NCI-H526 treated with DMSO at 0.1 percent for 48 hours (cell line): ENCODE measurements at places on chromosomes 5 and 9.

DNA sequence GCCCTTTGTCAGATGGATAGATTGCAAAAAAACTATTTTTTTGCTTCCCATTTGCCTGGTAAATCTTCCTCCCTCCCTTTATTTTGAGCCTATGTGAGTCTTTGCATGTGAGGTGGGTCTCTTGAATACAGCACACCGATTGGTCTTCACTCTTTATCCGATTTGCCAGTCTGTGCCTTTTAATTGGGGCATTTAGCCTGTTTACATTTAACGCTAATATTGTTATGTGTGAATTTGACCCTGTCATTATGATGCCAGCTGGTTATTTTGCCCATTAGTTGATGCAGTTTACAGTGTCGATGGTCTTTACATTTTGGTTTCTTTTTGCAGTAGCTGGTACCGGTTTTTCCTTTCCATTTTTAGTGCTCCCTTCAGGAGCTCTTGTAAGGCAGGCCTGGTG is 13.0 kb upstream of the DEPDC1B start:
- no peak for DNase-seq

DNA sequence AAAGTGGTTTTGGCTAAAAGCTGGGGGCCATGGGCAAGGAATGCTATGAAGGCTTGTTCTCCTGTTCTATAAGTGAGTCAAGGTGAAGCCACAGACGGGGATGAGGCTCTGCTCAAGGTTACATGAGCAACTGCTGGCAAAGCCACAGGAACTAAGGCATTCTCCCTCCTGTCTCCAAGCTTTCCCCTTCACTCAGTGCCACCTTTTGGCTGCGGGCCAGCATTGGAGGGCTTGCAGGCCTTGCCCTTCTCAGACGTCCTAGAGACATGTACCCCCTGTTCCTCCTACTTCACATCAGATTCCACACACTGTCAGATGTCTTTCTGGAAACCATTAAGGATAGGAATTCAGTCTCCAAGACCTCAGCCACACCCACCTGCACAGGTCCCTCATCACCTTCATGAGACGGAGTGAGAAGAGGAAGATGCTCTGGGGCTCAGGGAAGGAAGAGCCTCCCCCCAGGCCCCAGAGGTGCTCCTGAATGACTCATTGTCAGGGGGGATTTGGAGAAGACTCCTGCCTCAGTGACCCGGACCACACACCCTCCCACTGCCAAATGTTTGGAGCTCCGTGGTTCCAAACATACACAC is 20.5 kb upstream of the MEIKIN start:
- DNase-seq: no peak

GRCh38 chr9:113648586-113648985 is 185.1 kb downstream of the RGS3 start:
- no peak for DNase-seq

DNA sequence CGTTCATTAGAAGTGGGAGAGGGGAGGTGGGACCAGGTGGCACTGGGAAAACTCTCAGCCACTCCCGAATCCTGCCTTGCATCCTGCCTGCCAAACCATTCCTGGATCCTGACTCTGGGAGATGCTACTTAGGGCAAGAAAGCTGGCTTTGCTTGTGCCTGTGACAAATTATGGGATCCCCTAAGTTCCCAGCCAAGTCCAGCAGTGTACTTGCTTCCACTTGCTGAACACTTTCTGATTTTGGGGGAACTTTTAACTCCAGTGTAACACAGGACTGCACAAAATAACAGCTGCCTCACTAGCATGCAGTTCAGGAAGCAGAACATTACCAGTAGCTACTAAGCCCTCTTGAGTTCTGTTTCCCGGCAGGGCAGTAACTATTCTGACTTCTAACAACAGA is 12.5 kb upstream of the NKX2-5 start:
- DNase-seq: no peak

DNA sequence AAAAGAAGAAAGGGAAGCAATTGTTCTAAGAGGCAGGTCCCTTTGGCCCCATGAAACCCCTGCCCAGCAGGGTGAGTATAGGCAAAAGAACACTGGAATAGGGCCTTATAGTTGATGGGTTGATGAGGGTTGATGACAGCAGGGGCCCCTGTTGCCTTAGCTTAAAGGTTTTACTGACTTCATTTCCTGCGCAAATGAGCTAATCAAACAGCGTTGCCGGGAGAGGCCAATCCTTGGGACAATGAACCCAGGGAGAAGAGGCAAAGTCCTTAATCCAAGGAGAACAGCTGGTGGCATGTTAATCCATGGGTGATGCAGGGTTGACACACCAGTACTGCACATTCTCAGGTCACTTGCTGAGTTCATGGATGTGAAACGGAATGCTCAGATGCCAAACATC is 22.0 kb upstream of the EPB41L4B start:
- no peak for DNase-seq

DNA sequence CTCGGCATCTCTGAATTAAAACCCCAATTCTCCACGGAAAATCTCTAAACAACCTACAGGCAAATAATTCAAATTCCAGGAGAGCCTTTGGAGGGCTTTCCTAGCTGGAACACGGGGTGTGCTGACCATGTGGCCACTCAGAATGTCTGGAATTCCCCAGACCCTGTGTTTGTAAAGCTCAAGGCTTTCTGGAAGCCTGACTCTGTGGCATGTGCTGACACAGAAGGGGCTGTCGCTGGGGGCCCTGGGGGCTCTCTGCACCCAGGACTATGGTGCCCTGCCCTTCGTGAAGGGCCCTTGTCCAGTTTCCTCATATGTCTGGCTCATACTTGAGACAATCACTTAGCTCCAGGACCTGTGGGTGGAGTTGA is 29.0 kb upstream of the BOD1 start:
- DNase-seq: no peak

- no peak for DNase-seq
These were observed 13.1 kb downstream of the PALM2AKAP2 start for GRCh38 chr9:109792951-109793546.

GRCh38 chr5:115857057-115857479 is 15.3 kb downstream of the AP3S1 start:
- DNase-seq: no peak

GRCh38 chr5:124395287-124395686 is 351.2 kb downstream of the ZNF608 start:
- no peak for DNase-seq

GRCh38 chr5:172736508-172737135 is 34.4 kb downstream of the DUSP1 start:
- DNase-seq: no peak

- no peak for DNase-seq
These were observed 31.6 kb upstream of the RFK start for GRCh38 chr9:76425677-76426453.

GRCh38 chr5:127418367-127418766 is 99.1 kb upstream of the PRRC1 start:
- DNase-seq: no peak

DNA sequence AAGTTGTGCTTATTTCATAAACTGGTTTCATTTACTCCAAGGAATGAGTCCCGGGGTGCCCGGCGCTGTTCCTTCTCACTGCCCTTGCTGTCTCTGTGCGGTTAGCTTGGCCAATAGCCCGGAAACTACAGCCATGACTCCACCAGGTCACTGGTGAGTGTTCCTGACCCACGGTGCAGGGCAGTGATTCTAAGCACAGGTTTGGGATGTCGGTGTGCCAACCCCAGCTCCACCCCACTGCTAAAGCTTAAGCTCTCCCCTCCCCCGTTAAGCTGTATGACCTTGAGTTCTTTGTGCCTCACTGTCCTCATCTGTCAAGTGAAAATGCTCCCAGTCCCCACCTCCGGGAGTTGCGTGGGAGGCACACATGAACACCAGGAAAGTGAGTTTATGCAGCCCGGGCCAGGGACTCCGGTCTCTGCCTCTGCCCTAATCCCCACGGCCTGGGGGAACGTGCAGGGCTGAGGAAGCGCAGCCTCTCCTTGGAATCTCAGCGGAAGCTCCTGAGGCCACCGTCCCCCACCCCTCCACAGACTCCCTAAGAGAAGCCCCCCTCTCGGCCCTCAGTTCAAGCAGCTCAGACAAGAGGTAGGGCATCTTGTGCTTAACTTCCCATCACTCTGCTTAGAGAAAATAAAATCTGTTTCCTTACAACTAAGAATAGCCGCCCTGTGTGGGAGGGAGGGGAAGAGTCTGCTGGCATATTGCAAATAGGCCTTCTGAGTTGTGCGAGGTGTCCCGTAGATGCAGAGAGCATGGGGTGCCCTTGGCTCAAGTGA is 92.0 kb upstream of the RAI14 start:
- no peak for DNase-seq

GRCh38 chr5:158802941-158803341 is 296.8 kb downstream of the EBF1 start:
- DNase-seq: peak; percentile 69

- DNase-seq: no peak
These were observed 112.4 kb downstream of the FSTL4 start for GRCh38 chr5:133499895-133500294.

DNA sequence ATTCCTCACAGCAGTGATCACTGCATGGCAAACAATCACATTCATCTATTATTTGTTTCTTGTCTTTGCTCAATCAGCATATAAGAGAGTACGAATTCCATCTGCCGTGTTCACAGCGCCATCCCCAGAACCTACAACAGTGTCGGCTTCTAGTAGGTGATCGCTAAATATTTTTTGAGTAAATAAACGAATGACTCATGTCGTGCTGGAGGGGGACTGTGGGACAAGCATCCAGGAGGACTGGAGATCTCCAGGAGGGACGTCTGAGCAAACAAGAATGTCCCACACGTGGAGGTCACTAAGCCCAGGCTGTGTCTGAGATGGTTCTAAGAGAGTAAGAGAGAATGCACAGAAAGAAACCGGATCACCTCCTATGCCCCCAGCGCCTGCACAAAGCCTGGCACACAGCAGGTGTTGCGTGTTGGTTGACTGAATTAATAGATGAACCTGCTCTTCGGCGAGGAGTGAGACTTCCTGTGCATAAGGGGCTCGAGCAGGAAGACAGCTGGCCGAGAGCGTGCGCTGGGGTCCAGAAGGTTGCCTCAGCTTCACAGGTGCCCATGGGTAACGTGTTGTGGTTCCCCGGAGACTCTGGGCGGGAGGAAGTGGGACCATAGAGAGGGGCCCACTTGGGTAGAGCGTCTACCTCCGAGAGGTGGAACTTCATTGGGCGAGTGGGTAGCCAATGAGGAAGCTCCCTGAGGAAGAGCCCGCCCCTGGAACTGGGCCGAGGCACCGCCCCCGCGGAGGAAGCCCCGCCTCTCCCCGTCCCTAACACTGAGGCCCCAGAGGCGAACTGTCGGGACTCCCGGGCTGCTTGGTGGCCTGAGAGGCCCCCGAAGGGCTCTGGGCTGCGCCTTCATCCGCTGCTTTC is 193.0 kb downstream of the MELK start:
- peak; percentile 93 for DNase-seq

DNA sequence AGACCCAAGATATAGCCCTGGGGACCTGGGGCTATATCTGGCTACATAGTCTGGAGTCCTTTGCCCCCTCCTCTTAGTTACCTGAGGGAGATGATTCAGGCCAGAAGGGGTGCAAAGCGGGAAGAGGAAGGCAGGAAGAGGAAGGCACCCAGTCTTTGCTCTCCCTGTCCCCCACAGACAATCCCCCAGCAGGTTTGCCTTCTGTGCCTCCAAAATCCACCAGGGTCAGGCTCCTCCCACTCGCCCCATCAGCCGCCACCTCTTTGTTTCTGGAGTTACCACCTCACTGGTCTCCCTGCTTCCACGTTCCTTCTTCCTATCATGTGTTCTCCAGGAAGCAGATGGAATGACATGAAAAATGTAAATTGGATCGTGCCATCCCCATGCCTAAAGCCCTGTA is 31.2 kb upstream of the FABP6 start:
- DNase-seq: no peak

DNA sequence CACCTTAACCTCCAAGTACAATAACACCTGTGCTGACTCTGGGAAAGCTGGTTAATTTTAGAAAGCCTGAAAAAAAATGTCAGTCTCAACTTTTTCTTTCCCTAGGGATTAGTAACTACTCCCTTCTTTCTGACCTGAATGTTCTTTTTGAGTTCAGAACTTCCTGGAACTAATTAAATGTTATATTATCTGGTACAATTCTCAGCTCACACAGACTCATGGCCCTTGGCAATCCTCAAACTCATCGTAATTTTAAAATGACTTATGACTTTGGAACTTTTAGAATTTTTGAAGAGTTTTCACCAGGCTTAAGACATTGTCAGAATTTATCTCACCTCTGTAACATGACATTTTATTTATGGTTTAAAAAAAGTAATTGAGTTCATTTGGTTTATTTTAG is 315.0 kb downstream of the FER start:
- DNase-seq: no peak

- no peak for DNase-seq
These were observed 2.3 kb downstream of the CCNI2 start for GRCh38 chr5:132749506-132749905.

DNA sequence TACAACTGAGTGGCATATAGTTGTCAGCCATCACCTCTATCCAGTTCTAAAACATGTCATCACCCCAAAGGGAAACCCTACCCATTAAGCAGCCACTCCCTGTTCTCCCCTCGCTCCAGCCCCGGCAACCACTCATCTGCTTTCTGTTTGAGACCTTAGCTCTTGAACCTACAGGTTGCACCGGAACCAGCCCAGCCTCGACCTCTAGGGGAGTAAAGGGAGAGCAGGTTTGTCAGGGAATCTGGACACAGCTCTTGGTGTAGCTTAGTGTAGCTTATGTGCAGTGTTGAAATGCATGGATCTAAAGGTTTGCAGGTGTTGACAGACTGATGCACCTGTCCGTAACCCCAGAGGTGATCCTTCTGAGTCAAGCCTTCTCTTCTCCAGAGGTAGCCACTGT is 30.0 kb downstream of the NEURL1B start:
- DNase-seq: no peak

DNA sequence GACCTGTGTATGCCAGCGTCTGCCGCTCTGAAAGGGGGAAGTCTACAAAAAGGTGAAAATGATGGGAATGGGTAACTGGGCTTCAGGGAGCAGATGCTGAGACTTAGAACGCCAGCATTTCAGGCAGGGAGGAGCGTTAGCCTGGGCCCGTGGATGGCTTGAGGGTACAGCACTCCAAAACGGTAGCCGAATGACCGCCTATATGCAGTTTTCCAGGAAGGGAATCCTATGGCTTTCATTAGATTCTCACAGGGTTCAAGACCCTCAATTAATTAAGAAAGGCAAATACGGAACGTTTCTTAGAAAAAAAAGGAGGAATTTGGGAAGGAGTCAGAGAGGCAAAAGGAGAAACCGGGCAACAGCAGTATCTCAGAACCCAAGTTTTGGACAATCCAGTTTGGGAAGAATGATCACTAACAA is 639 bp downstream of the AMACR start:
- no peak for DNase-seq

GRCh38 chr5:79173626-79174025 is 62.0 kb downstream of the BHMT start:
- peak; percentile 8 for DNase-seq

DNA sequence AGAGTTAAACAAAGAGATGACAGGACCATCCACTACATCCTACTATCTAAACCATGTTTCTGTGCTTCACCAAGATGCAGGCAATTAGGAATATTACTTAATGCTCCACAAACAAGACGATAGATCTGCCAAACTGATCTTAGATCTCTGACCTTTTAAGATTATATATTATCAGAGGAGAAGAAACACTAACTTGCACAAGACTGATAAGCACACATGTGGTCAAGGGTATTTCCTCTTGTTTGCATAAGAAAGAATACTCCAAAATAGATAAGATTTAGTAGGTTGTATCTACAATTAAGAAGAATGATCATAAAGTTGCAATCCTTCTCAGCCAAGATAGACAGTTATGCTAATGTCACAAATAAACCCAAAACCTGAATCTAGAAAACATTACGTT is 601.0 kb upstream of the ACO1 start:
- no peak for DNase-seq
